Memory B cell (primary cell): ENCODE measurements at places on chromosomes 4 and X.

GRCh38 chr4:169231647-169232262, 39.0 kb downstream of the SH3RF1 start:
- peaks cover 4% of the 10 kb centered on the region for H3K36me3 ChIP-seq
- peaks cover 1% of the 10 kb centered on the region for H3K27me3 ChIP-seq
- no peaks in the 10 kb centered on the region for H3K4me1 ChIP-seq
- DNase-seq: no peak
- H3K27ac ChIP-seq: no peak overlapping the region

DNA sequence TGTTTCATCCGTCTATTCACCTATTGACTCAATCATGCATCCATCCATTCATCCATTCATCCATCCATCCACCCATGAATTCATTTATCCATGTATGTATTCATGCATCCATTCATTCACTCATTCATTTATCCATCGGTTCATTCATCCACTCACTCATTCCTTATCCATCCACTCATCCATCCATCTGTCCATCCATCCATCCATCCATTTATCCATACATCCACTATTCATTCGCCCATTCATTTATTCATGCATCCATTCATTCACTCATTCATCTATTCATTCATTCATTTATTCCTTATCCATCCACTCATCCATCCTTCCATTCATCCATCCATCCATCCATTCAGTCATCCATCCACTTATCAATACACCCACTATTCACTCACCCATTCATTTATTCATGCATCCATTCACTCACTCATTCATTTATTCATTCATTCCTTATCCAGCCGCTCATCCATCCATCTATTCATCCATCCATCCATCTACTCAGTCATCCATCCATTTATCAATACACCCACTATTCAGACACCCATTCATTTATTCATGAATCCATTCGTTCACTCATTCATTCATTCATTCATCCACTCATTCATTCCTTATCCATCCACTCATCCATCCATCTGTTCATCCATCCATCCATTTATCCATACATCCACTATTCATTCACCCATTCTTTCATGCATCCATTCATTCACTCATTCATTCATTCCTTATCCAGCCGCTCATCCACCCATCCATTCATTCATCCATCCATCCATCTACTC, 11.2 kb downstream of the P2RY8 start:
- no peaks in the 10 kb centered on the region for H3K27me3 ChIP-seq
- no peak for DNase-seq
- H3K4me3 ChIP-seq: no peak overlapping the region
- no peak overlapping the region for H3K27ac ChIP-seq
- peaks cover 8% of the 10 kb centered on the region for H3K36me3 ChIP-seq

DNA sequence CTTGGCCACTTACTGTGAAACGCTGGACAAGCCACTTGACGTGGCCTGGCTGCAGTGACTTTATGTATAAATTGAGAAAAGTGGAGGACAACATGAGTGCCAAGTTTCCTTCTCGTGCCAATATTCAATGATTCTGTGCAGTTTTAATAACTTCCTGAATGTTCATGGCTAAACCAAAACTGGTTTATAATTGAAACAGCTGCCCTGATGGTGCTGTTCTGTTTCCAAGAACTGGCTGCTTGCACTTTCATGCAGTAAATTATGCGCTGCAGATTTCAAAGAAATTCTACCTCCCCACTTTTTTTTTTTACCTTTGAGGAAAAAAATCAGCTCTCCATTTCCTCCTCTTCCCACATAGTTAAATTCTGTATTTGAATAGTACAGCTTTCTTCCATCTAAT, 205.2 kb upstream of the CASK start:
- no peak overlapping the region for H3K4me3 ChIP-seq
- peaks cover 29% of the 10 kb centered on the region for H3K4me1 ChIP-seq
- H3K27me3 ChIP-seq: no peaks in the 10 kb centered on the region
- no peak overlapping the region for H3K27ac ChIP-seq
- DNase-seq: no peak

GRCh38 chr4:66048861-66049260, 378.6 kb upstream of the EPHA5 start:
- no peaks in the 10 kb centered on the region for H3K36me3 ChIP-seq
- H3K4me3 ChIP-seq: no peak overlapping the region

DNA sequence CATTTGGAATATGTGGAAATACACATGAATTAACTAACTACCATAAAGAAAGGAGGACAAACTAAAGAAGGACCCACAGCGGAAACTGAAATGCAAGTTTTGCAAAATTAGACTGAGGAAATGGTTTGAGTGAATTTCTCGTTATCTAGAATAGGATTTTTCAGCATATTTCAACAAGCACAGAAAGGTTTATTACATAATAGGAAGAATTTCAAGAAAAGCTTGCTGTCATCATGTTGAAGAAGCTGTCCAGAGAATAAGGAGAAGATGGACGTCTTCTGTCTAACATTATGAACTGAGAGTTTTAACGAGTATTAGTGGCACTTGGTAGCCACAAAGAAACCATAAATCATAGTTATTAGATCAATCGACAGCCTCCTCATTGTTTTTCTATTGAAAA, 45.0 kb downstream of the TEC start:
- H3K4me3 ChIP-seq: no peak overlapping the region
- peaks cover 25% of the 10 kb centered on the region for H3K36me3 ChIP-seq
- DNase-seq: no peak
- H3K4me1 ChIP-seq: peaks cover 14% of the 10 kb centered on the region

DNA sequence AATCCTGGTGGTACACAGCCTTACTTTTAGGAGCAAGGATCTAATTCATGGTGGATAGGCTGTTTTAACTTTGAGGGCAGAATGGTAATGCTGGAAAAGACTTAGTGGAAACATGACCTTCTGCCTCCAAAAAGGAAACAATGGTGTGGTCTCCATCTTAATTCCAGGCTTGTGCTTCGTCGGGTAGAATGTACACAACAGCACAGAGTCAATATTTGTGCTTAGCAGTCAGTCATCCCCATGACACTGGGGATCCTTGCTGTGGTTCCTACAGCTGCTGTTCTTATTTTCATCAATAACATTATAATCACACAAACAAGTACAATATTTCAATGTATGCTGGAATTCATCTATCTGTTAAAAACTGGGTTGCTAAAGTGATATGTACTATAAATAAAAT, 104.4 kb downstream of the HHIP start:
- no peak overlapping the region for H3K27ac ChIP-seq
- H3K36me3 ChIP-seq: no peaks in the 10 kb centered on the region
- no peak overlapping the region for H3K4me3 ChIP-seq
- DNase-seq: no peak
- no peaks in the 10 kb centered on the region for H3K27me3 ChIP-seq

DNA sequence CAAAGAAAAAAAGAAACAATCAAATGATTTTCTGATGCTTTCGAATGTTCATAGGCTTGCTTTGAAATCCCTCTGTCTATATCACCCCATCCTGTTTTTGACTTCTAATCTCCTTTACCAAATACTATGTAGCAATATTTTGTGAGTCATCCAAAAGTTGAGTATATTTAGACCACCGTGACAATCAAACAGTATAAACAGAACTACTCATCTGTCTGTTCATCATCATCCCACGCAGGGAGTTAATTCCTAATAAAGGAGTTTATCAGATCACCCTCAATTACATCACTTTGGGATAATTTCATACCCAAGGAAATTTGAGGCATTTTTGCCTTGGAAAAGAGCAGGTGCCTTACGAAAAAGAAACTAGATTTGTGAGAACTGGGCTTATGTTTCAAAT, 212.9 kb downstream of the CBR4 start:
- no peak overlapping the region for H3K4me3 ChIP-seq
- H3K27ac ChIP-seq: no peak overlapping the region
- H3K4me1 ChIP-seq: no peaks in the 10 kb centered on the region
- DNase-seq: no peak
- H3K27me3 ChIP-seq: peaks cover 5% of the 10 kb centered on the region

DNA sequence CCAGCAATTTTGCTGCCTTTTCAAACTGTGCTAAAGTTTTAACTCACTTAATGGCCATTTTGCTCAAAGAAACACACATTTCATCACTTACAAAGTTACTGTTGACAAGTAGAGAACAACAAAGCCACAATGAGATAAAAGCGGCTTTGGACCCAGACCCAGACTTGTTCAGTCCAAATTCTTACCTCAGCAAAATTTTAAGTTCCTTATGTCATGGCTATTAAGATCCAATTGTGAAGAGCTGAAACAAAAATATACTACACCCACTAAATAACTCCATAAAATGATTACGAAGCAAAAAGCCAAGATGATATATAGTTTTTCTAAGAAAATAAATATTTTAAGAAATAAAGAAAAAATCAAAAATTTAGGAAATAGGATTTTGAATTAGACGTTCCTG, 137.0 kb upstream of the INPP4B start:
- DNase-seq: no peak
- no peak overlapping the region for H3K4me3 ChIP-seq
- H3K36me3 ChIP-seq: no peaks in the 10 kb centered on the region
- no peaks in the 10 kb centered on the region for H3K4me1 ChIP-seq
- no peak overlapping the region for H3K27ac ChIP-seq
